ENCODE measurements at places on chromosomes 12 and 14. TPM values are rescaled to one million over a fixed set of nuclear protein-coding genes. Genes with fewer than 3 reads are reported as not detected.

Gene LIN7A
- 0.15 TPM for total RNA-seq

Gene IRAK3
- not detected for total RNA-seq

Gene POTEM
- total RNA-seq: not detected

Gene OR6S1
- total RNA-seq: not detected

Gene PLBD1
- total RNA-seq: not detected

Gene SLCO1B1
- not detected for total RNA-seq

Gene BAZ2A
- total RNA-seq: 48.7 TPM

Gene CISTR
- total RNA-seq: not detected

Gene TPPP2
- not detected for total RNA-seq

Gene SERPINA9
- 182 TPM for total RNA-seq

Gene NGB
- total RNA-seq: not detected

Gene ANO2
- total RNA-seq: not detected

Gene ABCD4
- 49.2 TPM for total RNA-seq
